ENCODE measurements at places on chromosomes 7 and 10.

GRCh38 chr7:106545275-106545674, 115.7 kb downstream of the CCDC71L start:
- no peak for DNase-seq

- DNase-seq = no peak
These were observed 137.7 kb upstream of the MDFIC start for GRCh38 chr7:114784177-114784576.

- DNase-seq = no peak
These were observed 51.0 kb downstream of the MLLT10 start for GRCh38 chr10:21584834-21585530.

DNA sequence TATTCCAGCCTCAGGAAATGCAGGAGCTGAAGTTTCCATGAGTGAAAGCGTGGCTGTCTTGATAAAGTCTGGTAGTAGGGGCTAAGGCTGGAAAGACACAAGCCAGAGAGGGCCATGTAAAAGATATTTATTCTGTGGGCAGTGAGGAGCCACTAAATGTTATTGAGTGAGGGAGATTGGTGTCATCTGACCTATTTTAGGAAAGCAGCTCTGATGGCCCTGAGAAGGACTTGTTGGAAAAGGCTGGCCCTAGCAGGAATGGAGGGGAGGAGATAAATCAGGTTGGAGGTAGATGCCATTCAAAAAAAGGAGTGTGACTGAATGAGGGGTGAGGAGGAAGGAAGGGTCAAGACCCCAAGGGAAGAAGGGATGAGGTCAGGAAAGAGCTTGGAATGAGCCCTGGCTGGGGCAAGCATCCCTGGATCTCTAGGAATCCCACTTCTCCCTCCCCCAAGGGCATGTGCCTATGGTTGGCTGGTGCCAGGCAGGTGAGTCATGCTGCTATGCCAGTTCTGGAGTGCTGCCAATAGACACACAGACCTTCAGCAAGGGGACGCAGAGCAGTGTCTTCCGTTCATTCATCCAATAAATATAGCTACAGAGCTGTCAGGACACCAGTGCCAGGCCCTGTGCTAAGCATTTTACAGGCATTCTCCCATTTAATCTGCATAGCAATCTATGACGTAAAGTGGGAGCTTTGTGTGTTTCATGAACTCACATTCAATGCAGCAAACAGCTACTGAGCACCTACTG, 2.0 kb downstream of the ANKRD2 start:
- no peak for DNase-seq

DNA sequence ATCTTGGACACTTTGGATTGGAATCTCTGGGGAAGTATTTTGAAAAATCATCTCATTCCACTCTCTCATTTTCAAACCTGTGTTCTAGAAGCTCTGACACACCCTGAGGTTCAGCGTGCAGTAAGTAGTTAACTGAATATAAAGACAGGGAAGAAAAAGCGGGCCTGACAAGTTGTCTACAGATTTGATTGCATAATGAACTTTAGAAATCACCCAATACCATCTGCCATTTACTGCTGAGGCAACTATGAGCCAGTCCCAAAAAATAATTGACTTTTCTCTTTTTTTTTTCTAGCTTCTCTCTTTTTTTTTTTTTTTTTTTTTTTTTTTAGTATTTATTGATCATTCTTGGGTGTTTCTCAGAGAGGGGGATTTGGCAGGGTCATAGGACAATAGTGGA, 29.5 kb downstream of the CDC123 start:
- DNase-seq = no peak
